CD4-positive, alpha-beta T cell (primary cell): ENCODE measurements at places on chromosomes 16 and 17.

- no peak for DNase-seq
Measured at GRCh38 chr16:19008245-19009169, 24.8 kb downstream of the TMC7 start.

- no peak for DNase-seq
Measured at GRCh38 chr17:75073618-75074047, 14.1 kb upstream of the SLC16A5 start.

GRCh38 chr16:4212934-4213296 lies 29.0 kb downstream of the SRL start:
- no peak for DNase-seq

DNA sequence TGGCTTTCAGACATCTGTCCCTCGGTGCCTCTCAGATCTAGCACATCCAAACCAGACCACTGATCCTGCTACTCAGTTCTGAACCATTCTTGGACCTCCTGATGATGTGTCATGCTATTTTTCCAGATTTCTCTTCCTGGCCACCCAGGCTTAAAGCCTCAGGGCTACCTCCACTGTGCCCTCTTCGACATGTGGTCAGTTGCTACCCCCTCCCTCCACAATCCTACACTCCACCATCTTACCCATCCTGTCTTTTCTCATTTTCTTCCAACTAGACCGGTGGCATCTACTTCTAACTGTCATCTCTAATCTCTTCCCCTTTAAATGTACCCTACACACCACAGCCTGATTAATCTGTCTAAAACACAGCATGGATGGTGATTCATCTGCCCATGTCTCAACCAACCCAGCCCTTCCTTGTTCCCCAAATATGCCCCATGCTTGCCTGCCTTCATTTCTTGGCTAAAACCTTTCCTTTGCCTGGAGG lies 478.6 kb downstream of the SLC39A11 start:
- no peak for DNase-seq

DNA sequence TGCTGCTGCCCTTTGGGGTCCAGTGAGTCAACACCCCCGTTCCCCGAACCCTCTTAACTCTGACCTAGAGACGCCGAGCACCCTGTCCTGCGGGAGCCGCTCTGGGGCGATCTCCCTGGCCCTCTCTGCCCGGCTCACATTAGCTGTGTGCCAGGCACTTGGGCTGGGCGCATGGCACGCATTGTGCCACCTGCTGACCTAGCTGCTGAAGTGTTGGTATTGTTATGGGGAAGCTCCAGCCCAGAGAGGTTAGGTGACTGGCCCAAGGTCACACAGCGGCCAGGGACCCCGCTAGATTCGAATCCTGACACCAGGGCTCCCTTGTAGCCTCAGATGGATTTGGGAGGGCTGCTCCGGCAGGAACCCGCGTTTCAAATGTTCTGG lies 1.1 kb downstream of the HSD17B1 start:
- DNase-seq = no peak

- DNase-seq = no peak
Measured at GRCh38 chr17:32926183-32926582, 1.8 kb upstream of the TMEM98 start.

- no peak for DNase-seq
Measured at GRCh38 chr16:53913099-53913870, 209.3 kb downstream of the FTO start.

- DNase-seq = no peak
Measured at GRCh38 chr17:47728214-47728877, 4.7 kb upstream of the TBX21 start.

GRCh38 chr17:3798273-3799180 lies 2.5 kb downstream of the ITGAE start:
- peak; percentile 45 for DNase-seq

GRCh38 chr17:1035546-1036170 lies 38.7 kb downstream of the TIMM22 start:
- no peak for DNase-seq

GRCh38 chr17:74808714-74809430 lies 32.7 kb upstream of the NAT9 start:
- no peak for DNase-seq

GRCh38 chr16:46709469-46710005 lies 20.1 kb downstream of the ORC6 start:
- peak; percentile 22 for DNase-seq

- DNase-seq = no peak
Measured at GRCh38 chr17:17537311-17538099, 41.3 kb upstream of the RASD1 start.

GRCh38 chr17:77733576-77734296 lies 224.8 kb upstream of the TNRC6C start:
- DNase-seq = no peak
